Activated T-cell treated with anti-CD3 and anti-CD28 coated beads for 48 hours (primary cell): ENCODE measurements at places on chromosomes 3 and 15.

GRCh38 chr3:71560665-71561064, 22.9 kb downstream of the FOXP1 start:
- no peak for DNase-seq

GRCh38 chr3:42511201-42511600, 8.8 kb downstream of the VIPR1 start:
- no peak for DNase-seq

DNA sequence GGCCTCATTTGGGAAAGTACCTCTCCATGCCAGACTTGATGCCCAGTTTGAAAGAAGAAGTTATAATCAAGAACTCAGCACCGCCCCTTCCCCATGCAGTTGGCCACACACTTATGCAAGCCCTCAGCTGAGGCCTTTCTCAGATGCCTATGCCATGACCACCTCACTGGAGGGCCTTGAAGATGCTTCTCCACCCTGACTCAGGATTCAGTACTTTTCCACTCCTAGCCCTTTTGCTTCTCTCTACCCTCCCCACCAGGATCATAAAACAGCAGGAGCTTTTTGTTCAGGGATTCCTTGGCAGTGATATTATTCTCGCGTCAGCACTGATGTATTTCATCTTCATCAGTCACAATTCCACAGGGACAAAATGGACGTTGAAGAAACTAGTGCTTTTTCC, 313.5 kb downstream of the PYDC2 start:
- no peak for DNase-seq

- no peak for DNase-seq
These were observed 164.3 kb downstream of the EFHB start for GRCh38 chr3:19769694-19770093.

GRCh38 chr15:53811530-53811929, 52.1 kb upstream of the WDR72 start:
- DNase-seq, result no peak

DNA sequence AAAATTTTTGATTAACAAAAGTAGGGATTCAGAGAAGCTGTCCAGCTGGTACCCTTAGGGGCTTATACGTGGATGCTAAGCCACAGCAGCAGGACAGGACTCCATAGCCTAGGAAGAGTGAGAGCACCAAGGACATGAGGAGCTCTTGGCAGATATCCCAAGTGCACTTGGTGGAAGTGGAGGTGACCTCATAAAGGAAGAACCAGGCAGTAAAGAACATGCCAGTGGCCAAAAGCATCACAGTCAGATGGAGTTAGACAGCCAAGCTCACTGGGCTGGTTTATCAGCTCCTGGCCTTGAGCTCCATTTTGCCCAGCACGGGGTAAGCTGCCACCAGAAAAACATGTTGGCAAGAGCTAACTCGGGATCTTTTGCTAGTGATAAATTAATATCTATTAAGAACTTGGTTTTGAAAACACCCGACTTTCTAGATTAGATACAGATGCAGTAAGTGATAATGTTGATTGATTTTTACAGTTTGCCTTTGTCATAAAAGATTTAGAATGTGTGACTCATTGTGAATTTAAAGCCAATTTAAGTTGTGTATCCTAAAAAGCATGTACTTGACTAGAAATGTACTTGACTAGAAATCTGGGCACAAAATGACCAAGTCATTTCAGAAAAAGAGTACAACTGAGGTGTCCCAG, 108.0 kb downstream of the CMSS1 start:
- no peak for DNase-seq

GRCh38 chr15:54481819-54482218, 503.6 kb downstream of the UNC13C start:
- DNase-seq, result no peak

GRCh38 chr15:51917493-51917892, 54.1 kb downstream of the LEO1 start:
- no peak for DNase-seq

GRCh38 chr3:186985661-186986364, 55.5 kb downstream of the ST6GAL1 start:
- DNase-seq, result no peak

GRCh38 chr3:113626503-113627371, 69.7 kb downstream of the USF3 start:
- no peak for DNase-seq

DNA sequence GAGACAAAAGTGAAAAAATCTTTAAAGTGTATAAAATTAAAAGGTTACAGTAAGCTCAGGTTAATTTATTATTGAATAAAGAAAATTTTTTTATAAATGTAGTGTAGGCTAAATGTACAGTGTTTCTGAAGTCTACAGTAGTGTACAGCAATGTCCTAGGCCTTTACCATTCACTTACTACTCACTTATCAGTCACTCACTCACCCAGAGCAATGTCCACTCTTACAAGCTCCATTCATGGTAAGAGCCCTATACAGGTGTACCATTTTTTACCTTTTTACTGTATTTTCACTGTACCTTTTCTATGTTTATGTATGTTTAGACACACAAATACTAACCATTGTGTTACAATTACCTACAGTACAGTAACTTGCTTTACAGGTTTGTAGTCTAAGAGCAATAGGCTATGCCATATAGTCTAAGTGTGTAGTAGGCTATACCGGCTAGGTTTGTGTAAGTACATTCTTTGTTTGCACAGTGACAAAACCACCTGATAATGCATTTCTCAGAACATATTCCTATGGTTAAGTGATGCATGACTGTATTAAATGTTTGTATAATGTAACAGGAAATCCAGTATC, 38.1 kb upstream of the NECTIN3 start:
- no peak for DNase-seq

DNA sequence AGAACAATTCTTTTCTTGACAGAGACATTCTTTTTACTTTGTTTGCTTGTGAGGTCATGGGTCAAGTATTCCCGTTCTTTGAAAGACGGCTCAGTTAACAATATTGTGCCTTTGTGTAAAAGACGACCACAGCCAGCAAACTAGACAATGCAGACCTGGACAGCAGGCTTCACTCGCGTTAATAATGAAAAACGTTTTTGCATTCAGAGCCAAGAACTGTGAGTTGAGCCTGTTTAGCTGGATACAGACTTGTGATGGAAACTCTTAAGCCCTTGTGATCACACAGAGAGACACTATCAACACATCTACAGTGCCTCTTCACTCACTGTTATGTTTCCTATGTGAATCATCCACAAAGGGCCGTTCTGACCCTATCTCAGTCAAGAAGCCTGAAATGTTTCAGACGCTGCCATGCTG, 37.3 kb upstream of the CMTM7 start:
- no peak for DNase-seq

DNA sequence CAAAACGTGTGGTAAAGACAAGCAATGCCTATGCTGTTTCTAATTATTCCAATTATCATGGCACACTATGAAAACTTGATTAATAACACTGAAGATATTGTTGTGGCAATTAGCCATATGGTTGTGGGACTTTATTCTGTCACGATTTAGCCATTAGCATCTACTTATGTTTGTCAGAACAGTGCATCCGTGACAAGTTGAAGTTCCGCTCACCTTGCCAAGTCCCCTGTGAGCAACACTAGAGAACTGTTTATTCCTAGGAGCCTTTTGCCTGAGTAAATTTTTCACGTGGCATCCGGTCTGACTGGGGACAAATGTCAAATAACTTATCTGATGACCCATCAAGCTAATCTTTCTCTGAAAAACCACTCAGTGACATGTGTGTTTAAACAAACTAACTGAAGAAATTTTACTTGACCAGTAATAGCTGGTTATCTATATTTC, 403.3 kb downstream of the TBC1D5 start:
- DNase-seq, result no peak

- no peak for DNase-seq
These were observed 230.8 kb downstream of the EBLN2 start for GRCh38 chr3:73292220-73292619.

- no peak for DNase-seq
These were observed 17.3 kb downstream of the ABHD5 start for GRCh38 chr3:43707998-43708397.

- DNase-seq, result no peak
These were observed 117.3 kb downstream of the TBC1D5 start for GRCh38 chr3:17625133-17625532.

DNA sequence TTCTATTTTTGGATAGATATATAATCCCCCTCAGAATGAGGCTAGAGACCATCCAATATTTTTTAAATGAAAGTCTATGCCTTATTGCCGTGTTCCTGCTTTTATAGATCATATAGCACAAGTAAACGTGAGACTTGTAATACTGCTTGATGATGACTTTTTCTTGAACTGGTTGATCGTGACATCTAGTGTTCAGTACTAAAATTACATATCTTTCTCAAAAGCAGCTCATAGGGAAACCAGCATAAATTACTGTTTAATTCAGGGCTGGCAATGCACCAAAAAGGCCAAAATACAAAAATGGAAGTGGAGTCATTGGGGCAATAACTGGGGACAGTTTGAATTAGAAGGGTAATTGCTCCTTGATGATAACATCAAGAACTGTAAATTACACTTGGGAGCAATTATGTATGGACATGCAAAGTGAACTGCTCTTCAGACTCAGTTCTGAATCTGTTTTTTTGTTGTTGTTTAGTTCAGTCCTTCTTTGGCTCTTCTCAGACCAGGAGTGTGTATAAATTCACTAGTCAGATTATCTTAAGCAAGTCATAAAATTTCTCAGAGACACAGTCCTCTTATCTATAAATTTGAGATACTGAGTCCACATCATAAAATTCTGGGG, 325.3 kb downstream of the THSD4 start:
- DNase-seq, result no peak

DNA sequence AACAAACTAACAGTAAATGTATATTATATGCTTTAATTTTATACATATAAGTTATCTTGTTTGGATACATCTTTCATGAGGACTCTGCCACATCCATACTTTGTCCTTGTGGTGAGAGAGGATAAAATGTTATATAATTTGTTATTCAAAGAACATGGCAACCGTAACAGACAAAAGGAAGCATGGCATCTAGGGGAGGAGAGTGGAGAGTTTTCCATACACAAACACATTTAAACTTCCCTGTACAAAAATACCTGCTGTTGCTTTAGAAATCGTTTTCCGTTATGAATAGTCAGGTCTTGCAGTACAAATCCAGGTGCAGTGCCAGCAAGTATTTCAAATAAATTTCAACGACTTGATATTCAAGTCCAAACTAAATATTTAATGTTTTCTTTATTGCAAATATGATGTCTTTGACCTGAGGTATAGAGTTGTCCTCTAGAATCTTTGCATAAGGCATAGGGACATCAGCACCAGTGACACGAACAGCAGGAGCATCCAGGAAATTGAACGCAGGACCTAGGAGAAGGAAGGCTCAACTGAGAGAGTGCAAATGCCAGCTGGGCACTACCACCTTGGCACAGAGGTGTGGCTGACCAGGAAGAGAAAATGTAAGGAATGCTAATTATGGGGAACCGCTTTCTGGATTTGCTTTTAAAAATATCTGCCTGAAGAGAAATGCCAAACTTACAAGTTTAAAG, 5.8 kb downstream of the PDHB start:
- no peak for DNase-seq

- DNase-seq, result no peak
These were observed 8.5 kb upstream of the CCDC80 start for GRCh38 chr3:112649478-112649735.

DNA sequence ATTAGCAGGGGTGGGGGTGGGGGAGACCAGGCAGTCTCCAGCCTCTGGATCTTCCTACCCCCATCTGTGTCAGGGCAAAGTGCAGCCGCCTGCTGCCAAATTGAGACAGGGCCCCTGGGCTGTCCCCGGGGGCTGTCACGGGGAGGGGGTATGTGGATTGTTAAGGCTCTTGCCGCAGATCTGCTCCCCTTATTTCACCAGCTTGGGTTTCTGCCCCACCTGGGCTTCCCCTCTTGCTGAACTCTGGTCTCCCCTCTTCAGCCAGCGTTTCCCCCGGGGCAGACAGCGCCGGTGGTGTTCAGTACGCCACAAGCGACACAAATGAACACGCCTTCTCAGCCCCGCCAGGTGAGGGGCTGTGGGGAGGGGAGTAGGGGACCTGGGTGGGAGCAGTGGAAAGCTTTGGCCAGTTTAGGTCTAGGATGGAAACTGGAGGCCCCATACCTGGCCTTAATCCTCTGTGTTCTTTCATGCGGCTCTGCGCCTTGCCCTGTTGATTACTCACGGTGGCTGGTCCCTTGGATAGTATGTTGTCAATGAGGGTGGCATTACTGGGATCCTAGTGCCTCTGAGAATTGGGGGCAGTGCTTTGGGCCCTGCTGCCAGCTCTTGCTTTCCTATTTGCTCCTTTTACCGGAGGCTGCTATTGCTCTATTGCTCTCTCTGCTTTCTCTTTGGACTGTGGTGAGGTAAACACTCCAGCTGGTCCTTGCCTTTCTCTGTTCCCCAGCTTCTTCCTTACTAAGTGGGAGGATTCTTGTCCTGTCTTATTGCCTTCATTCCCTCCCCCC, 1.7 kb downstream of the EIF4G1 start:
- DNase-seq, result no peak

DNA sequence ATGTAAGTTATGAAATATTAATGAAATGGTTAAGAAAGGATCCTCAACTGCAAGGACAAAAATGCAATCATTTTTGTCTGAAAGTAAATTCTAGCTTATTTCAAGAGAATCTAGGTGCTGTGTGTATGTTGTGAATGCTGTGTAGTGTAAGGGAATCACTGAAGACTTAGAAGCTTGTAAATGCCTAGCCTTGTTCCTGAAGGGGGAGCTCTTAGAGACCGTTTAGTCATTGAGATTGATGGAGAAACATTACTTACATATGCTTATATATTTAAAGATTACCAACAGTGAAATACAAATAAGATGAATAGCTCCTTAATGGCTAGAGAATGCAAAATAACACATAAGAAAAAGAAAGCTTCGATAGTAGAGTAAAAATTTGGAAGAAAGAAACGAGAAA, 67.9 kb downstream of the CNTN4 start:
- no peak for DNase-seq

GRCh38 chr3:123653221-123653682, 68.4 kb upstream of the HACD2 start:
- no peak for DNase-seq

GRCh38 chr15:85667491-85668424, 127.0 kb downstream of the KLHL25 start:
- no peak for DNase-seq
